T-helper 1 cell treated with Interleukin-12 subunit alpha and Interleukin-12 subunit beta and Interleukin-4 antibody, amounts not matched to agents 30 ng/mL and 1 ng/mL, for 36 hours (primary cell): ENCODE measurements at places on chromosomes 2 and 18. TPM values are rescaled to one million over a fixed set of nuclear protein-coding genes. Genes with fewer than 3 reads are reported as not detected.

DPYSL5 gene
- 0.05 and 0.10 TPM in 2 replicates for total RNA-seq

ANKRD62 gene
- total RNA-seq, result not detected in 2 replicates

CCDC85A gene
- not detected in 2 replicates for total RNA-seq

HRH4 gene
- 0.17 and 0.20 TPM in 2 replicates for total RNA-seq

PSMA8 gene
- total RNA-seq, result 0.25 and 0.27 TPM in 2 replicates

EVX2 gene
- total RNA-seq, result not detected in 2 replicates

THSD7B gene
- not detected in 2 replicates for total RNA-seq

VWC2L gene
- total RNA-seq, result not detected in 2 replicates

FAM237A gene
- not detected in 2 replicates for total RNA-seq

DYSF gene
- 0.12 and 0.17 TPM in 2 replicates for total RNA-seq

NEU2 gene
- not detected in 2 replicates for total RNA-seq

TUBB8B gene
- not detected in 2 replicates for total RNA-seq

RNF125 gene
- 40.3 and 41.4 TPM in 2 replicates for total RNA-seq

STARD6 gene
- 0.27 TPM in 1 of 2 replicates, not detected in the other for total RNA-seq

REG3G gene
- total RNA-seq, result not detected in 2 replicates

RSAD2 gene
- 62.0 and 62.2 TPM in 2 replicates for total RNA-seq

HAUS1 gene
- total RNA-seq, result 39.5 and 39.8 TPM in 2 replicates

TDRD15 gene
- not detected in 2 replicates for total RNA-seq

PARD6G gene
- 0.05 TPM in 1 of 2 replicates, not detected in the other for total RNA-seq

SPC25 gene
- total RNA-seq, result 21.4 and 25.6 TPM in 2 replicates

VSNL1 gene
- total RNA-seq, result not detected in 2 replicates

CCDC141 gene
- 7.5 and 8.7 TPM in 2 replicates for total RNA-seq

SERPINB12 gene
- total RNA-seq, result not detected in 2 replicates

KCNIP3 gene
- total RNA-seq, result not detected in 2 replicates

RNU2-63P gene
- 16.7 and 22.4 TPM in 2 replicates for total RNA-seq

KRCC1 gene
- 23.9 and 25.1 TPM in 2 replicates for total RNA-seq

PTGR3 gene
- 25.6 and 27.0 TPM in 2 replicates for total RNA-seq

RAB27B gene
- total RNA-seq, result 2.5 and 2.7 TPM in 2 replicates

RAD51AP2 gene
- total RNA-seq, result not detected in 2 replicates

FBXO48 gene
- 2.4 and 2.5 TPM in 2 replicates for total RNA-seq

SLC8A1 gene
- 0.49 and 0.73 TPM in 2 replicates for total RNA-seq

CDH2 gene
- 0.27 and 0.61 TPM in 2 replicates for total RNA-seq

TMEM247 gene
- total RNA-seq, result not detected in 2 replicates

ATG16L1 gene
- total RNA-seq, result 57.1 and 74.8 TPM in 2 replicates

RESP18 gene
- not detected in 2 replicates for total RNA-seq

E2F6 gene
- 12.0 and 12.2 TPM in 2 replicates for total RNA-seq

POTEJ gene
- total RNA-seq, result not detected in 2 replicates

IGFBP5 gene
- not detected in 2 replicates for total RNA-seq

TRAPPC12 gene
- total RNA-seq, result 109 and 111 TPM in 2 replicates

HSPD1 gene
- total RNA-seq, result 269 and 273 TPM in 2 replicates

TEKT4 gene
- total RNA-seq, result 0.39 and 0.64 TPM in 2 replicates

LOXL3 gene
- 0.78 and 0.98 TPM in 2 replicates for total RNA-seq

CRYGD gene
- total RNA-seq, result not detected in 2 replicates

NR4A2 gene
- 5.5 TPM in 2 replicates for total RNA-seq

TNS1 gene
- total RNA-seq, result 1.0 TPM in 2 replicates

REG1B gene
- total RNA-seq, result not detected in 2 replicates

DAW1 gene
- not detected in 2 replicates for total RNA-seq

MAB21L4 gene
- not detected in 2 replicates for total RNA-seq

IMPACT gene
- 7.4 and 10.4 TPM in 2 replicates for total RNA-seq

RBFA gene
- 20.8 and 20.9 TPM in 2 replicates for total RNA-seq

SERPINB10 gene
- not detected in 2 replicates for total RNA-seq
